ENCODE measurements at places on chromosomes 4 and X.
A peak's percentile ranks its signal among the peaks of the same experiment; 100 is the strongest.

DNA sequence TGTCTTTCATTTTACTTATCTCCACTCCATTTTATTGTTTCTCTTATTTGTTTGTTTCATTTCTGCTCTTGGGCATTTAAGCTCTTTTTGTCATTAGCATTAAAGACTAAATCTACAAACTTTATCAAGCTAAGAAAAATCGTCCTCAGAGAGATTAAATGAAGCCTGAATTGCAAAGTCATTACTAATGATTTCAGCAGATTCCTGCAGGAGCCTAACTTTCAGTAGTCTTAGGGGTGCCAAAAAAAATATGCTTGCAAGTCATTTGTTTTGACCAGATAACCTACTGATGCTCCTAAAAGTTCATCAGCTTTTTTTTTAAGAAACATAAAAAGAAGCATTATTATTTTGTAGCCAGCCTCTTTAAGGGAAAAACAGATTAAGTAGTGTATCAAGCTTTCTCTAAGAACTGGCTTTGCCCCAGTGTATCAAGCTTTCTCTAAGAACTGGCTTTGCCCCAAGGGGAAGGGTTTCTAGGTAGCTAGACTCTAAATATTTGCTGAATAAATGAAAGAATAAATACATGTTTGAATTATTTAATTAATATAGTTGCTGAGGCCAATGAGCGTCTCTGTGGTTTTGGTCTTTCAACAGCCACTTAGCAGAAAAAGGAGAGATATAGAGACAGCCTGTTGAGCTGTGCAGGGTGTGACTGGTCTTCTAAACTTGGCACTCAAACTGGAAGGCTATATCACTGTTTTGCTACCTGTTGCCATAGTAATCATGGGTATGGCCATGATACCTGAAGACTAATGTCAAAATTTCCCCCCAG lies 174.2 kb downstream of the BTC start:
- no peak for DNase-seq

GRCh38 chr4:144906181-144906925 lies 191.6 kb downstream of the ANAPC10 start:
- DNase-seq, result no peak

DNA sequence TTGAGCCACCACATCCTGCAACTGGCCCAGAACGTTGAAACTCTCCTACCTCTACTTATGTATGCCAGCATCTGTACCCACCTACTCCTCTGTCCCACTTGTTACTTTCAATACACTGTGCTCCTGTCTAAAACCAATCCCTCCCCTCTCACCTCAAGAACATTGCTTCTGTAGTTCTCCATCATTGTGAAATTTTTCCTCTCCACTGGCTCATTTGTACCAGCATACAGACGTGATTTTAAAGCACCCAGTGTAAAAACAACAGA lies 25.5 kb upstream of the USO1 start:
- no peak for DNase-seq

- DNase-seq, result no peak
Observed at GRCh38 chr4:142414366-142414990, 431.6 kb downstream of the INPP4B start.

GRCh38 chr4:110533940-110534339 lies 58.0 kb downstream of the ENPEP start:
- DNase-seq, result no peak

GRCh38 chr4:182826391-182826790 lies 90.8 kb downstream of the DCTD start:
- DNase-seq, result no peak

DNA sequence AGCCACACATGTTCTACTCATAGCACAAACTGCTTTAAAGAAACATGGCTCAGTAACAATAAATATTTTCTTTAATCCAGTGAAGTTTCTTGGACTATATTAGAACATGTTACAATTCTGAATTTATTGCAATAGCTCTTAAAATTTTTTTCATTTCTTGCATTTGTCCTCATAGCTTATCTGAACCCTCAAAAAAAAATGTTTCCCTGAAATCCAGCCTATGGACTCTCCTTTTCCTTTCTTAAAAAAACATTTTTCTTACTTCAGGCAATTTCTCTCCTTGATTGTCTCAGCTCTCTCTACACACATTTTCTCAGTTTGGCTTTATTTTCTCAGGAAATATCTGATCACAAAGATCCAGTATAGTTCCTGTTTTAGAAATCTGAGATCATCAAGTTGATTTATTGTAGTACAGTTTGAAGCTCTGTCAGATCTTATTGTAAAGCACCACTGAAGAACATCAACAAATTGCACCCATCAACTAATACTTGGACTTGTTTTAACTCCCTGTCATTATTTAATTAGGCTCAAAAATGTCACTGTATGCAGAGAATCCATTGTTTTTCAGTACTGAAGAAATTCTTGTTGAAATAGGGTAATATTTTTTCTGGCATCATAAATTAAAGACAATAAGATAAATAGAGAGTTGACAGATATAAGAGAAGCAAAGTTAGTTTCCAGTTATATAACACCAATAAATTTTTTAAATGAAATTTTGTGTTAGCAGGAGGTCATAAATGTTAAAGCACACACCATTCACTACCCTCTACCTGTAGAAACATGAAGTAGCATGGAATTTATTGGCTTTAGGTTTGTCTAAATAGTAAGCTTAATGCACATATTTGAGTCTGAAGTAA lies 317.7 kb downstream of the ARHGAP24 start:
- DNase-seq, result no peak

DNA sequence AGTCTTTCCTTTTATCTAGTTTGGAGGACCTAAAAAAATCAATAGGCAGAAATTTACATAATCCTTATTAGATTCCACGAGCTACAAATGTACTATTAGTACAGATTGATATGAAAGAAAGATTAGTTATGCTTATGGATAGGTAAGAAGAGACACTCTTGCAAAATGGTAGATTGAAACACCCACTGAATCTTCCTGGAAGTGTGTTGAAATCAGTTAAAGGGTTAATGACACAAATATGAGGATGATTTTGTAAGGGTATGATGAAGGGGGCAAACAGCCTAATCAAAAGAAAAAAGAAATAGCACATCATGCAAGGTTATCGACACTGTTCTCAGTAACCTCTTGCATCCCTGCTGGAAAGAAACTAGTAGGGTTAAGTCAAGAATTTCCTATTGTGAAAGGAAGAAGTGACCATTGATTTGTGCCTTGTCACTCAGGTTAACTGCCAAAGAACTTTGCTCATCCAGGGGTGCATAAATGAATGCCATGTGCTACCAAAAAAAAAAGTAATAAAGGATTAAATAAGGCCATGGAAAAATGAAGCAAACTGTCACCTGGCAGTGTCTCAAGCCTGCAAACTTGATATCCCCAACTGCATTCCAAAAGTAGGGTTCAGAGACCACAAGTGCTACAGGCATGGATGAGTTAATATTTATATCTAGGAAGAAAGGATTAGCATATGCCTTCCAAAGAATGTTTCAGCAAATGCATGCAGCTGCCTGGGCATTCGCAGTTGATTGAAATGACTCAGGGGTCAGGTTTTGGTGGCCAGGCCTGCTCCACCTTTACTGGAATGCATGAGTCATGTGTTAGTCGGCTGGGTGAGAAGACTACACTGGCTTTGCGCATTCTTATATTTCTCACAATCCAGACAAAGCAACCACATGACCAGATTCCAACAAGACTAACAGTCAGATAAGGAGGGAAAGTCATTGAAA lies 78.3 kb upstream of the ATXN3L start:
- DNase-seq, result peak; percentile 9

DNA sequence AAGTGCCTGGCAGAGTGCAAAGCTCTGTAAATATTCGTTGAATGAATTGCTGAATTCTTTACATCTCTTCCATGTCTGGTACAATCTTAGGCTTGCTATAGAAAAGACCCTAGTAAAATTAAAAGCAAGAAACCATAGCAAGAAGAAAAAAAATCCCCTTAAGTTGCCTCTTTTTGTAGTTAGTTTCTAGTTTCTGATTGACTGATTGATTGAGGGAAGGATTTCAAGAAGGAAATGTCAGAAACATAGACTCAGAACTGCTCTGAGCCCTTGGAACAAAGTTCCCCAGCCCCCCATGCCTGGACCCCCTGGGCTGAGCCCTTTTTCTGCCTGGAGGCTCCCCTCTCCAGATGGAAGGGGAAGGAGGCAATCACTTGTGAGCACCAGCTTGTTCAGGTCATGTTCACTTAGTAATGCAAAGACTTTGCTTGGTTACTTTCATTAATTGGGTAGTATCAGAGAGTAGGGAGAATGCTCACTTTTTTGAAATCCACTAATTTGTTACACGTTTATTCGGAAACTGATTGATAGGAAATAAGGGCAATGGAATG lies 35.6 kb downstream of the DAPP1 start:
- peak; percentile 27 for DNase-seq

DNA sequence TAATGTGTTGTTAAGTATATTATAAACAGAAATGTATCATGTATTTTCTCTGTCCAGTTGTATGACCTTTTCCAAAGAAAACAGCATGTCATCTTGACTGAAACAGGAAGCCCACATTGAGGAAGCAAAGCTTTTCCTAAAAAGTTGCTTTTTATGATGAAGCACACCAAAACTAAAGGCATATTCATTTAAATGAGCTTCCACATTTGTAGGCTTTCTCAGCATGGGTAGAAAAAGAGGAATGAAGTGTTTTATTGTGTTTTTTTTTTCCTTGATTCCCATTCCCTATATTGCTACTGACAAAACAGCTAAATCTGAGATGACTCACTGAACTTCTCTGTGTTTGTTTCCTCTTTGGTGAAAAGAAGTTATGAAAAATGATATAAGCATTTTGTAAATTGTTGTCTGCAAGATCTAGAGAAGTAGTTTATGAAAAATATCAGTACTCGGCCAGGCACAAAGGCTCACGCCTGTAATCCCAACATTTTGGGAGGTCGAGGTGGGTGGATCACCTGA lies 32.5 kb upstream of the FRAS1 start:
- no peak for DNase-seq

- DNase-seq, result peak; percentile 85
Observed at GRCh38 chrX:107673933-107674479, 45.7 kb downstream of the PRPS1 start.

DNA sequence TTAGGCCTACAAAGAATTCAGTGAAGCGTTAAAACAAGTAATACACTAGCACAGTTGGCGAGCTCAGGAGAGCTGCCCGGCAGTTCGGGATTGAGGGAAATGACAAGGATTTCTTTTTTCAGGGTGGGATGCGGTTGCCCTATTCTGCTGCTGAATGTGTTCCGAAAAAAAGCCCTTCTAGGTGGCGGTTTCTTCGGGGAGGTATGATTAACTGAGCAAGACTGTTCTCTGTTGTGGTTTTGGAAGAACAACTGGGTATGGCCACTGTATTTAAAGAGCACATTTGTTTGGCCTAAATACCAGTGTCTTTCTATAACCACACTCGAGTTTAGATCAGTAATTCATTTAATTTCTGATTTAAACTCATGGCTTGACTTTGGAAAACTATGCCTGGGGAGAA lies 459.7 kb upstream of the FAT1 start:
- DNase-seq, result no peak

DNA sequence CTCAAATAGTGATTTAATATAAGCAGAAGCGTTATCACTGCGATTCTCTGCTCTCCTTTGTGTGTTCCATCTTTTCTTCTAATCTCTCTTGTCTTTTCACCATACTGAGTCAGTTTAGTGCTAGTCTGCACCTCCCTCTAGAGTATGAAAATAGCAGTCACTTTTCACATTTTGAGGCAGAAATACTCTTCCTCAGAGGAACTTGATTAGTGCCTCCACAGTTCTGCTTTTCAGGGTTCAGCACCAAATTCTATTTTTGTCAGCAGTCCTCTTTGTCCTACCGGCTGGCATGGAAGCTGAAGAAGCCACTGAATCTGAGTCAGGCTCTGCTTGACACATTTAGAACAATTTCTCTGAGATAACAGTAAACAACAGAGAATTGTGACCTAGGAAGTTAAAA lies 49.7 kb upstream of the ANKRD17 start:
- DNase-seq, result no peak

GRCh38 chr4:123671636-123672404 lies 275.2 kb downstream of the SPRY1 start:
- peak; percentile 23 for DNase-seq

GRCh38 chr4:71241501-71242288 lies 97.1 kb upstream of the SLC4A4 start:
- DNase-seq, result no peak

DNA sequence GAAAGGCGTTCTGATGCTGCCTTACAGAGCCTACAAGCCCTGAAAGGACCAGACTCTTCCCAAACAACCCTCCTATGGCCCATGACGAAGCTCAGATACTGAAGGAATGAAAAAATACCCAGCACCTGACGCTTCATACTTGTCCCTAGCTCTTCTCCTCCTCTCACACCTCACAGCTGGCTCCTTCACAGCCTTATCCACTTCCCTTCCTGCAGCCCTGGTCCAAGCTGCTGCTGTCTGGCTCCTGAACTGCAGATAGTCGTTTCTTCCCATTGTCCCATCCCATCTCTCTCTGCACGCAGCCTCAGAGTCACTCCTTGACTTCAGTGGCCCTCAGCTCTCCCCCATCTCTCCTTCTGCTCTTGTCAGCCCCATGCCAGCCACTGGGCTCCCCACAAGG lies 56.6 kb downstream of the FAM193A start:
- DNase-seq, result no peak

- DNase-seq, result no peak
Observed at GRCh38 chr4:66357316-66357715, 687.0 kb upstream of the EPHA5 start.

GRCh38 chr4:153510252-153511001 lies 44.3 kb downstream of the TMEM131L start:
- no peak for DNase-seq

DNA sequence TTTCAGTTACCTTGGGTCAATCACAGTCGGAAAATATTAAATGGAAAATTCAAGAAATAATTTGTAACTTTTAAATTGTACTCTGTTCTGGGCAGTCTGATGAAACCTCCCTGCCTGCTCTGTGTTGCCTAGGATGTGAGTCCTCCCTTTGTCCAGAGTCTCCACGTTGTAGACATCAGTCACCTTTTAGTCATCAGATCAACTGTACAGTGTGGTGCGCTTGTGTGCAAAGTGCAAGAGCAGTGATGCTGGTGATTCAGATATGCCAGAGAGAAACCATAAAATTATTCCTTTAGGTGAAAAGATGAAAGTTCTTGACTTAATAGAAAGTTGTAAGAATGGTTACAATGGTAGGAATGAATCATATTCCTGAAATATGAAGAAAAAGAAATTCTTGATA lies 1.4 kb downstream of the SPATA4 start:
- DNase-seq, result peak; percentile 40

- DNase-seq, result no peak
Observed at GRCh38 chr4:46649390-46649789, 259.5 kb upstream of the GABRA2 start.

- no peak for DNase-seq
Observed at GRCh38 chr4:37599092-37599790, 86.9 kb downstream of the RELL1 start.

GRCh38 chr4:4820261-4820660 lies 39.2 kb upstream of the MSX1 start:
- no peak for DNase-seq

DNA sequence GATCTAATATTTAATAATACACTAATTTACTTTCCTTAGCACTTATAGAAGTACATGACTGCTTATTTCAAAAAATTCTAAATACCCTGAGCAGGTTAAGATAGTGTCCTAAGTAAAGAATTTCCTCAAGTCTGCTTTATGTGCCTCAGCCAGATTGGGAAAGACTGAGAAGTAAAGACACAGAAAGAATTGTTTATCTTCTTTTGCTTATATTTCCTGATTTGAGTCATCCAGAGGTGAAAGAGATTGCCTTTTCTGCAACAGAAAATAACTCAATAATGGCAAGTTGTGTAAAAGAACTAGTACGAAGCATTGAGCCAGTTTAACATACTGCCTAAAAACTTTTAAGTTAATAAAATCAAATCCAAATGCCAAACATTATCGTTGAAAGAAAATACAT lies 45.0 kb downstream of the NAF1 start:
- DNase-seq, result no peak

- no peak for DNase-seq
Observed at GRCh38 chr4:100075056-100075455, 115.2 kb downstream of the DDIT4L start.

GRCh38 chr4:39855909-39856512 lies 121.7 kb downstream of the PDS5A start:
- no peak for DNase-seq

Data from activated naive CD8-positive, alpha-beta T cell treated with anti-CD3 and anti-CD28 coated beads, Interleukin-2, amount 50 U/mL, for 24 hours (primary cell).